IPS DF 6.9 (cell line): ENCODE measurements at places on chromosomes 13 and 19.

DNA sequence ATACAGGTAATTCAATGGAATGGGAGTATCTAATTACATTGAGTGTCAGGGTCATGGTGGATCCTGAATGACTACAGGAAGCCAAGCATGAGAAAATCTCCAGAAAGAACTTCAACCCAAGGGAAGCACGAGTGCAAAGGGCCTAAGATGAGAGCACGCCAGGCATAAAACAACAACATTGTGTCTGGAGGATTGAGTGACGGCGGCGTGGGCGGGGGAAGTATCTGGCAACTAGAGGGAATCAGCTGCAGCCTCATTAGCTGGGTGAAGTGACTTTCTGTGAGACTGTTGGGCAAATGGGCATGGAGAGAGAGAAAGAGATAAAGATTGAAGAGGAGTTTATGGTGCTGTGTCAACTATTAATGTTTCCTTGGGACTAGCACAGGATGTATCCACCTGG is 194.3 kb downstream of the GPC6 start:
- no peak for DNase-seq

GRCh38 chr19:50154529-50154928 is 8.6 kb downstream of the IZUMO2 start:
- no peak for DNase-seq

GRCh38 chr19:4516199-4516938 is 1.9 kb downstream of the PLIN4 start:
- no peak for DNase-seq

GRCh38 chr19:11044431-11044830 is 44.8 kb upstream of the LDLR start:
- DNase-seq, result no peak

DNA sequence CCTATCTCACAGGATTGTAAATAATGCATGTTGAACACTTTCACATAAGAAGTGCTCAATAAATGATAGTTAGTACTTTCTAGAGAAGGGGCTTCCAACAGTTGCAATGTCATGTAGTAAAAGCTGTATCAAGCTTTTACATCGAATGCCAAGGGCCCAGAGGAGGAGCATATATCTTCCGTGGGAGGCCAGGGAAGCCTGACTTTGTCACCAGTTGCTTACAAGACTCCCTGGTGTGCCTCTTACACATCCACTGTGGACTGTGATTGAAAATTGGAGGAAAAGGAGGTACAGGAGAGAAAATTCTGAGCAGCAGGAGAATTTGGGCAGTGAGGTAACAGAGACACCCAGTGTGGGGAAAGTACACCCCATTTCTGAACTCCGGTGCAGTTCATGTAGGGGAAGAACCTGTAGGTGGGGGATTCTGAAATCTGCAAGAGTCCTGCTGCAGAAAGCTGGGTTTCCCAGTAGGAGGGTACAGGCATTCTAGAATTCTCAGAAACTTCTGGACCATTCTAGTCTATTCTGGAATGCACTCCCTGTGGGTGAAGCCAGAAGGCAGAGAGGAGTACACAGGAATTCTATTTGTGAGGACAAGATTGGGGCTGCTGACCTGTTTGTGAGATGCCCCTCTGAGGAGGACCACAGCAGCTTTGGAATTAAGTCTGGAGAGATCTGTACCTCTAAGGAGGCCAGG is 54.0 kb downstream of the ALOX5AP start:
- no peak for DNase-seq

GRCh38 chr13:21590231-21590630 is 13.7 kb downstream of the MICU2 start:
- DNase-seq, result no peak

GRCh38 chr13:113162783-113163685 is 4.6 kb downstream of the PROZ start:
- no peak for DNase-seq

DNA sequence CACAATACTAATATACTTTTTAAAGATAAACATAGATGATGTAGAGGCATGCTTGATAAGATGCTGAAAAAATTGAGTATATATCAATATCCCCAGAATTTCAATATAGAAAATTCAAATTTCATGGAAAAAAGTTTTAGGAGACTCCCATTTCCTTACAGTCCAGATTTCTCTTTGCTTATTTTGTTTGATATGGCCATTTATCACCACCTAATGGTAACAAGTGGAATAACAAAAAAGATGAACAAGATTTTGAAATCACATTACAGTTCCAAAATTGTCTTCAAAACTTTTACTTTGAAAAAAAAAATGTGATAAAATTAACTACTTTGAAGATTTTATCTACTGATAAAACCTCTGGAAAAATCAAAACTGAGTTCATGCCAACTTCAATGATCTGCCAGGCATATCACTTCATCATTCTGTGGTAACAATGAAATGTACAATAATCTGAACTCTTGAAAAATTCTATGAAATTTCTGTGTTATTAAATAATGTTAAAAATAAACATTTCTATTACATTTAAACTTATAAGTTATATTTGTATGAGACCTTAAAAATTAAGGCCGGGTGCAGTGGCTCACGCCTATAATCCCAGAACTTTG is 17.5 kb downstream of the MIPEP start:
- DNase-seq, result no peak

GRCh38 chr13:27353166-27353583 is 71.2 kb upstream of the GTF3A start:
- no peak for DNase-seq

GRCh38 chr13:92952161-92952560 is 274.4 kb upstream of the GPC6 start:
- DNase-seq, result no peak

DNA sequence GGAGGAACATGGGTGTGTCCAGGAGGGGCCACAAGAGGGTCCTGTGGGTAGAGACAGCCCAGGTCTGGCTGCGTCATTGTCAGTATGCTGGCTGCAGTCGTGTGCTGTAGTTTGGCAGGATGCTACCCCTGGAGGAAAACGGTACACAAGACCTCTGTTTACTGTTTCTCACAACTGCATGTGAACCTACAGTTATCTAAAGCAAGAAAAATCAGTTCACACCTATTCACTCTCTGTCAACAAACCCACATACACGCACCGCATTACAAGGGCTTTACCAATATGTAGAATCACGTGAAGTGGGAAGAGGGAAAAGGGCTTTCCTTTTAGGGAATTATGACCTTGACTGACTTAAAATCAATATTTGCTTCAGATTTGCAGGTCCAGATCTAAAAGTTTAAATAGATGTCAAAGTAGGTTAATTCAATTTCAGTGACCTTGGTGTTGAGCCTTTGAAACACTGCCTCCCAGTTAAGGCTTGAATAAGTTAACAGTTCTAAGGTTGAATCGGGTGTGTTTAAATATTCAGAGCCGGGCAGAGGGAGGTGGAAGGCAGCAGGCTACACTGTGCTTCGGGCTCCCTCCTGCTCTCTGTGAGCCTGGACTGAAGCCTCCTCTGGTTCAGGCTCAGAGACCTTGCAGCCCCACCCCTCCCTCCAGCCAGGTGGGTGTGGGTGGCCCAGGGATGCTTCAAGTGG is 17.2 kb upstream of the MCF2L start:
- DNase-seq, result no peak

GRCh38 chr19:45526971-45527370 is 19.7 kb downstream of the VASP start:
- no peak for DNase-seq

GRCh38 chr19:48391100-48392005 is at the start of gene KDELR1:
KDELR1 (minus strand) TSS chr19:48391551; CDS start chr19:48391358, 193 bp downstream.
- DNase-seq, result no peak

DNA sequence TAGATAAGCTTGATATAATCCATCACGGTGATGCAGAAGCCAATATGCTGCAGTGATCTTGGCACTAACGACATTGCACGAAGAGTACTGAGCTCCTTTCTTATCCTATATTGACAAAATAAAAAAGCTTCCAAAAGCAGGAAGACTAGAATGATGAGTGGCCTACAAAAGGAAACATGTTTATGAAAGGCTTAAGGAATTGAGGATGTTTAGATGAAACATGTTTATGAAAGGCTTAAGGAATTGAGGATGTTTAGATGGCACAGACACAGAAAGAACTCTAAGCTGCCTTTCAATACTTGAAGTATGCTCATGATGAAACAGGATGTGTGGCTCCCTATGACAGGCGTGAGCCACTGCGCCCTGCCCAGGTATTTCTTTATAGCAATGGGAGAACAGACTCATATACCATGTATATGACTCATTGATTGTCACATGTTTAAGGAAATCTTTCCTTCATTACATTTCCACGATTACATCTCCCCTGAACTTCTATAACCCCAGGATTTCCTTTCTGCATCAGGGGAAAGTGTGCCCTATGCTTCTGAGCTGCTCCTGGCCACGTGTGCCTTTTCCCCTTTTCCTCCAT is 690.8 kb upstream of the ARGLU1 start:
- DNase-seq, result no peak

- DNase-seq, result no peak
Measured at GRCh38 chr13:85693889-85694511, 105.2 kb downstream of the SLITRK6 start.

- DNase-seq, result no peak
Measured at GRCh38 chr19:34847393-34847792, 74.4 kb upstream of the ZNF599 start.

GRCh38 chr13:62747629-62748028 is 1332.0 kb upstream of the PCDH20 start:
- no peak for DNase-seq

- DNase-seq, result no peak
Measured at GRCh38 chr19:28332351-28332750, 880.6 kb downstream of the UQCRFS1 start.

- DNase-seq, result no peak
Measured at GRCh38 chr19:47435196-47435595, 15.9 kb upstream of the MEIS3 start.

- DNase-seq, result no peak
Measured at GRCh38 chr19:33290956-33291622, 11.2 kb downstream of the CEBPA start.

DNA sequence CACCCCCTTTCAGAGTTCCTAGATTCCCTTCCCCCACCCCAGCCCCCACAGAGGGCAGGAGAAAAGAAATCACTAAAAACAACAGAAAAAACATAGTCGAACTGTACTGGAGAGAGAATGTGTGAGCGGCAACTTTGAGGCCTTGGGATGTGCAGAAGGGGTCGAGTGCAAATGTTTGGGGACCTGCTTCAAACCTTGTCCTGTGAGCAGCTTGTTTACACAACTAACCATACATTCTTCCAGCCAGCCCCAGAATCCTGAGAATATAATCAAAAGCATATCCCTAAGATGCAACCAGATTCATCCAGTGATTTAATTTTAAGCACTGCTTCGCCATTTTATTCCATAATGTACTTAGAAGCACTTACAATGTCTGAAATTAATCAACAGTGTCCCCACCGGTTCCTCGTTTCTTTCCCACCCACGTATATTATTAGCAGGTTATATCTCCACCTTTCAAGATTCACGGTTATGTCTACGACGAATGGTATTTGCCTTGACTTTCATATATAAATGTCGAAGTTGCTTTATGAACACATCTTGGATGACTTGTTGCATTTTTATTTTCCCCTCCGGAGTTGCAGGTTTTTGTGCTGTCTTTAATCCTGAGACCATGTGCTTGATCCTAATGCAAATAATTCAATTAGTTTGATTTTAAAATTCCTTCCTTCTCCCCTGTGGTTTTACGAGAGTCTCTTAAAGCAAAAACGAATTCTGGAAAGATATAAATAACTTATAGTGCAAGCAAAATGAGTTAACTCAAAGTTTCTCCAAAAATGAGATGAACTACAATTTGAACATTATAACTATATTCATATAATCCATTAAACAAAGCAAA is 107.6 kb downstream of the ZIC5 start:
- DNase-seq, result no peak

DNA sequence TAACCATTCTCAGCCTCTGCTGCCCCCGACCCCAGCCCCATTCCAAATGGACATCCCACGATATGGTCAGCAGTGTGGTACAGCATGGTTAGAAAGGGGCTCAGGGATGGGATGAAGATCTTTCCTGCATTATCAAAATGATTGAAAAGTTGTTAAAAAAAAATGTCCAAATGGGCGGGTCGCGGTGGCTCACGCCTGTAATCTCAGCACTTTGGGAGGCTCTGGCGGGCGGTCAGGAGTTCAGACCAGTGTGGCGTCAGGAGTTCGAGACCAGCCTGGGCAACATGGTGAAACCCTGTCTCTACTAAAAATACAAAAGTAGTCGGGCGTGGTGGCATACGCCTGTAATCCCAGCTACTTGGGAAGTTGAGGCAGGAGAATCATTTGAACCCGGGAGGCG is 54.3 kb upstream of the ZNF254 start:
- no peak for DNase-seq

DNA sequence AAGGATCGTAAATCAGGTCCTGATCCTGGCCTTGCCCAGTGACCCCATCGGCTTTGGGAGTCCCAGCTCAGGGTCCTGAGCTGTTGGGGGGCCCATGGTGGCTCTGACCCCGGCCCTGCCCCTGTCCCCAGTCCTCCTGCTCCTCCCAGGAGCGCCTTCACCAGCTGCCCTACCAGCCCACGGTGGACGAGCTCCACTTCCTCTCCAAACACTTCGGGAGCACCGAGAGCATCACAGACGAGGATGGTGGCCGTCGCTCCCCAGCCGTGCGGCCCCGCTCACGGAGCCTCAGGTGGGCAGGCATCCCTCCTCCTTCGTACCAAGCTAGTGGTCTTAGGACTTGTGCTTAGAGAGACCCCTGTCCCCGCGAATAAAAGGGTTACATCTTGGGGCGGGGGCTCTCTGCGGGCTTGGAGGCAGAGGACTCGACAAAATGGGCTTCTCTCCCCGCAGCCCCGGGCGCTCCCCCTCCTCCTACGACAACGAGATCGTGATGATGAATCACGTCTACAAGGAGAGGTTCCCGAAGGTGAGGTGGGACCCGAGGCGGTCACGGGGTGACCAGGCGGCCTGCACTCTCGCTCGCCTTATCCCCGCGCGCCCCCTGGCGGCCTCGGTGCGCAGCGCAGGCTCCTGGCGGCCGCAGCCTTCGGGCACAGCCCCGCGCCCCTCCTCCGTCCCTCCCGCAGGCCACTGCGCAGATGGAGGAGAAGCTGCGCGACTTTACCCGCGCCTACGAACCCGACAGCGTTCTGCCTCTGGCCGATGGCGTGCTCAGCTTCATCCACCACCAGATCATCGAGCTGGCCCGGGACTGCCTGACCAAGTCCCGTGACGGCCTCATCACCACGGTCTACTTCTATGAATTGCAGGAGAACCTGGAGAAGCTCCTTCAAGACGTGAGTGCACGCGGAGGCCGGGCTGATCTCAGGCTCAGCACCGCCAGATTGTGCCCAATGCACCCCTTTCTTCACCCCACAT is 9.1 kb downstream of the MAST1 start:
- DNase-seq, result no peak

DNA sequence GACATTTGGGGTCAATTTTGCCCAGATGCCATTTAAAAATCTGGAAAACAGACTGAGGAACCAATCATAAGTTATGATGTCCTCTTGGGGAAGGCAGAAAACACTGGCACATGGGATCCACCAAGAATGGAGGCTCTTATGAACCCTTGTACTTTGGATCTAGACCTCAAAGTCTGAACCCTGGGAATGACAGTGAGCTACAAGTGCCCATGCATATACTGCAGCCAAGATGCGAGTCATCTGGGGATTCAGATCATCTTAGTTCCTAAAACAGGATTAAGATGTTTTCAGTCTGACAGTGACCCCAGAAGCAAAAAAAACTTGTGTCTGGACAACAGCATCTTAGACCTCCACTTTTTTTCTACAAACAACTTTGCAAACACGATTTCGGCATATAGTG is 100.2 kb upstream of the SIAH3 start:
- no peak for DNase-seq

GRCh38 chr19:30712431-30713337 is 340.5 kb downstream of the ZNF536 start:
- no peak for DNase-seq

GRCh38 chr13:99366075-99366987 is 59.1 kb upstream of the GPR183 start:
- no peak for DNase-seq

GRCh38 chr13:81610644-81611043 is 1269.7 kb upstream of the SPRY2 start:
- no peak for DNase-seq
